ENCODE measurements at places on chromosomes 2 and 18.
A peak's percentile ranks its signal among the peaks of the same experiment; 100 is the strongest.

GRCh38 chr2:85727798-85728197 is 26.0 kb upstream of the ATOH8 start:
- DNase-seq = no peak

DNA sequence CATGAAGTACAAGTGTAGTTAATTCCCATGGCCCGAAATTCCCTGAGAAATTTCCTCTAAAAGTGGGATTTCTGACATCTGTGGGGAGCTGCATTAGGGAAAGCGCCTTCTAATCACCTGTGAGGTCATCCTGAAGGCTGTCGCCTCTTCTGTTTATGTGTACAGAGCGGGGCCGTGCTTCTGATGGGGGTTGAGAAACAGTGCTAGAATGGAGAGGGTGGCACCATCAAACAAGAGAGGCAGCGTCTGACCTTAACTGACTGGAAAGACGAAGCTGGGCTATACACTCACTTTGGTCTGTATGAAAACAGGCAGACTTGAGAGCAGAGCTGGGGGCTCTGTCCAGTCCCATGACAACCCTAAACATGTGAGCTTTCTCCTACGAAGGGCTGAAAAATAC is 44.2 kb upstream of the DNMT3A start:
- DNase-seq = no peak

GRCh38 chr2:64606479-64607363 is 47.0 kb downstream of the SERTAD2 start:
- DNase-seq = peak; percentile 83

GRCh38 chr2:43223521-43224001 is 2.8 kb downstream of the ZFP36L2 start:
- DNase-seq = peak; percentile 65

DNA sequence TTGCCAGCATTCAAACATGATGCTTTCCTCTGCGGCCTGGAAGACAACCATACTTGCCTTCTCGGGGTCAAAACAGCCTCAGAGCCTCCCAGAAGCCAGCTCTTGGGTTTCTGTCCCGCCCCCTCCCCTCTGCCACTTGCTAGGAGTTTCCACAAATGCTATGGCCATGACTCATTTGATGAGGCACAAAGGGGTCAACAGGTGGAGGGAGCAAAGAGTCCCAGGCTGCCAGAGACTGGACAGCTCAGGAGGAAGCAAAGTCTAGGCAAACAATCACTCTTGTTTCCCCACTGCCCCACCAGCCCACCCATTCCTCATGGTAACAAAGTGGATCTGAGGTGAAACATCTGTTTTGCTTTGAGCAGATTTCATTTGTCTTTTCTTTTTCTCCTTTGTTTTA is 551.1 kb downstream of the TNS1 start:
- DNase-seq = no peak

DNA sequence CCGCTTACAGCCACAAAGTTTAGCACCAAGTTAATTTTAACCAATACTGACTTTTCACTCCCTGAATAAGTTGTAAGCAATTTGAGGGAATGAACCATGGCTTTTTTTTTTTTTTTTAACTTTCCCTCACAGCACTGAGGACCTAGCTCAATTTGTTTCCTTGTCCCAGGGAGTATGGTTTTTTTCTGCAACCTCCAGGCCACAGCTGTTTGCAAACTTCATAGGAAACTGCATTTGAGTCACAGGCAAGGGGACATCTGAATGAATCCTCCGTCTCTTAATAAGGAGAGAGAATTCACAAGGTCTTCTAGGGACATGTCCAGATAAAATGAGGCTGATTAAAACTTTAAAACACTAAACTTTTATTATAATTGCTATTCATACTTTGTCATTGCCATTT is 181.5 kb downstream of the GFPT1 start:
- DNase-seq = no peak

- no peak for DNase-seq
These were observed 432.4 kb downstream of the DCDC2C start for GRCh38 chr2:4135765-4136164.

DNA sequence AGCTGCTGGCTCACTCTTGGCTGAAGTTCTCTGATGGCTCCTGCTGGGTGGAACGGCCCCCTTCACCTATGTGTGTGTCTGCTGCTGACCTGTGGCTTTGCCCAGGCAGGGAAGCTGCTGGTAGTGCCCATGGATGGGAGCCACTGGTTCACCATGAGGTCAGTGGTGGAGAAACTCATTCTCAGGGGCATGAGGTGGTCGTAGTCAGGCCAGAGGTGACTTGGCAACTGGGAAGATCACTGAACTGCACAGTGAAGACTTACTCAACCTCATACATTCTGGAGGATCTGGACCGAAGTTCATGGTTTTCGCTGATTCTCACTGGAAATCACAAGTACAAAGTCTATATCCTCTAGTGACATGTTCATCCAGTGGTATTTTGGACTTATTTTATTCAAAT is 13.9 kb upstream of the UGT1A8 start:
- DNase-seq = no peak

DNA sequence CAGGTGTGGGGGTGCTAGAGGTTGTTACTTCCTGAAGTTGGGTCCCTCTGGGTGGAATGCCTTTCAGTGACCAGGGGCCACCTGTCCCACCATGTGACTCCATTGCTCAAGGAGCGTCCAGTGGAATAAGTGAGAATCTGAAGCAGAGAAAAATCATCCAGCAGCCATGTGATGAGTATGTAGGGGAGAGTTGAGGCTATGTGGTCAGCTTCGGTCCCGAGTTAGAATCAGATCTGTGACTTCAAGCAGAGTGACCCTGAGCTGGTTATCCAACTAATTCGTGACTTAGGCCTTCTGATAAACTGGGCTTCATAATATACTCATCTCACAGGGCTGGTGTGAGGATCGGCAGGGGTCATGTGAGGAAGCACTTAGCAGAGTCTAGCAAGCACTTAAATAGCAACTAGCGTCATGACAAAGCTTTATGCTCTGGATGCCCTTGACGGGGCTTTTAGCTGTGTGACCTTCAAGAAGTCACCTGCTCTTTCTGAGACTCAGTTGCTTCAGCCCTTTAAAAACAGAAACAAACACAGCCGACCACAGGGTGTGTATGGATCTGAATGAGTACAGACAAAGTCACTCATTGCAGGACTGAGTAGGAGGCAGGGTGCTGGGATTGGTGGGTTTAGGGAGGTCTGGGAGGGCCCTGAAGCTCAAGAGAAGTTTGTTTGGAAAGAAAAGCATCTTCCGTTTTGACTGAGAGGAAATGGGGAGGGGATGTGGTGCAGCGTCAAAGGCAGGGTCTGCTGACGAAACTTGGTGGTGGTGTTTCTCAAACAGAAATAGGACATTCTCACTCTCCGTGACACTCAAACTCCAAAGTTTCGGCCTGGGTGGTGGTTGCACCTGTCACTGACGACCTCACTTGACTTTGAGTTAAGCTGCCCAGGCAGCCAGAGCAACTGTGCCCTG is 264.0 kb upstream of the CXCR4 start:
- peak; percentile 94 for DNase-seq

- DNase-seq = no peak
These were observed at the start of gene RBM44 for GRCh38 chr2:237798236-237799059. RBM44 (plus strand) TSS chr2:237798779; CDS start chr2:237813610, 14,831 bp downstream.

DNA sequence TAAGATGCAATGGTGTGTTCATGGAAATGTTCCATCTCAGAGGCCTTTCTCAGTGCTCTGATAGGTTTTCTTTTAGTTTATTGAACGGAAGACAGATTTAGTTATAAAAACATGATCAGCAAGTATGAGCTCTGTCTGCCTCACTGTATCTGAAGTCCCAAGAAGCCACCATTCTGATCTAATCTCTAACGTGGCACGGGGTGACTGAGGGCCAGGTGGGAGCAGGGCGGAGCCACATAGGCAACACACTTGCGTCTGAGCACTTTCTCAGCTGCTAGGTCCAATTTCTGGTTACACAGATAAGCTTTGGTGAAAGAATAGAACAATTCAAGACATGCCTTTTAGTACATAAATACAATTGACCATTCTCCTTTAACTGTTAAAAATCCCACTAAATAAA is 60.4 kb downstream of the SNTG2 start:
- DNase-seq = no peak

GRCh38 chr2:200798514-200798913 is 13.2 kb upstream of the BZW1 start:
- DNase-seq = no peak

DNA sequence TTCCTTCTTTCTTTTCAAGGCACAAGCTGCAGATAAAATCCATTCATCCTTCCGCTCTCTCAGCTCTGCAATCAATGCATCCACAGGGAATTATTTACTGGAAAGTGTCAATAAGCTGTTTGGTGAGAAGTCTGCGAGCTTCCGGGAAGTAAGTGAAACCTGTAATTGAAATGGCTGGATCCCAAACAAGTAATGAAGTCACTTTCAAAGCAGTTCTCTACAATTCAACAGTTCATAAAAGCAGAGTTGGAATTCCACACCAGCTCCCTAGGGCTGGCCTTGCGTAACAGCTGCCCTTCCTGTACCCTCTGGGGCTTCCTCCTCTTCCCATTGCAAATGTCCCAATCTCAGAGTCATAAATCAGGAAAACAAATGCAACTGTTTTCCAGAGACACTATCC is 9.6 kb downstream of the SERPINB2 start:
- DNase-seq = no peak

GRCh38 chr2:159438720-159439353 is 152.3 kb upstream of the WDSUB1 start:
- no peak for DNase-seq

DNA sequence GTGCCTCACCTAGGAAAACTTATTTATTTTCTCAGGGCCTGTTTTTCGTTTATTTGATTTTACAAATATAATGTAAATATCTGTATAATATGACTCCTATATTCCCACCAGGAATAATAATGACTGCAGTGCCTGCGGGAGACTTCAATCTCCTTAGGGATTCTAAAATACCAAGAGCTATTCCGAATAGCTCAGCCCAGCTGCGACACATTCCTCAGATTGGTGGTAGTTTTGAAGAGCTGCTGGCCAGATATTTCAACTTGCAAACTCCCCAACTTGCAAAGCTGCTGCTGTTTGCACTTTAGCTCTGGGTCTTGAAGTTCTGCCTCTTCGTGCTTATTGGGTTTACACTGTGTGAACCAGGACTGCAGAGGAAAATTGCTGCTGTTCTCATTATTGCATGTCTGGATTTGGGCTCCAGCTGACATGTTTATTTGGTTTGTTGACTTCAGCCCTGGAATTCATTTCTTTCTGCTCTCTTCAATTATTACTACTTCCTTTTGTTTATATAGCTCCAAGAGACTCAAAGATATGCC is 480.2 kb upstream of the CHST9 start:
- DNase-seq = no peak

GRCh38 chr2:128280901-128281321 is 37.8 kb downstream of the HS6ST1 start:
- DNase-seq = no peak

GRCh38 chr2:235378944-235379343 is 114.9 kb upstream of the AGAP1 start:
- no peak for DNase-seq

GRCh38 chr2:2466534-2466933 is 135.5 kb upstream of the MYT1L start:
- peak; percentile 48 for DNase-seq

DNA sequence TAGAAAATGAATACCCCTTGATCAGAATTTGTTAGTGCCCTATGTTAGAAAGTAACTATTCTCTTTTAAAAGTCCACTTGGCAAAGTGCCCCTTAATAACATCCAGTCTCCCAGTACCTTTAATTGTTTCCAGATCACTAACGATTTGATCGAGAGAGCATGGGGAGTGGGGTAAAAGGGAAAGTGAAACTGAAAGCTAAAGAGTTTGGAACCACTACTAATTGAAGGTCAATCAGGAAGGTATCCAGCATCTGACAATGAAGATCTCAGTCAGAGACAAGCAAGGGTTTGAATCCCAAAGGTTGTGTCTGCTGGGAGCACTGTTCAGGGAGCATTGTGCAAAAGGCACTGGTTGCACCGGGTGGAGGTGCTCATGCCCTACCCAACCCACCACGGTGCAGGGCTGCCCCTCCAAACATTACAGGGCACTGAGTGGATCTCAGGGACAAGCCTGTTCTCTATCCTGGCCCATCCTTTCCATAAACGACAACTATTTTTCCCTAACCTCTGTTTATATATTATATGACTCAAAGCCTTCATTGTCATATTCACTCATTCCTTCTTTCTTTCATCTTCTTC is 14.6 kb upstream of the RIT2 start:
- DNase-seq = peak; percentile 48

DNA sequence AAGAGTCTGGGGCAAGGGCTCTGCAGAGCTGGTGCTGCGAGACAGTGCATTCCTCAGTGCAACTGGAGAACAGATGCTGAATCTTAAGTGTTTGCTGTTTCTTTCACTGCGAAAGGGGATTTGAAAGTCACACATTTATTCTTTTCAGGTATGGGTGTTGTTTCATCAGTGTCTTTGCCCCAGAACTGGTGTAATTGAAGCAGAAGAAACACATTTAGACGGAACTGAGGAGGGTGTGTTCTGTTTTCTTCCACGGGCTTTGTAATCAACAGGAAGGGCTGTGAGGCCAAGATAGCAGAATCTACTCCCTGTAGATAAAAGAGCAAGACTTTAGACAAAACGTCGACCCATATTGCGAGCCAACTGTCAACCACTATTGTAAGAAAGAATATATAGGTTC is 151.9 kb downstream of the EPHA4 start:
- DNase-seq = no peak

GRCh38 chr2:89851583-89851905 is 1160.1 kb downstream of the RPIA start:
- DNase-seq = no peak

DNA sequence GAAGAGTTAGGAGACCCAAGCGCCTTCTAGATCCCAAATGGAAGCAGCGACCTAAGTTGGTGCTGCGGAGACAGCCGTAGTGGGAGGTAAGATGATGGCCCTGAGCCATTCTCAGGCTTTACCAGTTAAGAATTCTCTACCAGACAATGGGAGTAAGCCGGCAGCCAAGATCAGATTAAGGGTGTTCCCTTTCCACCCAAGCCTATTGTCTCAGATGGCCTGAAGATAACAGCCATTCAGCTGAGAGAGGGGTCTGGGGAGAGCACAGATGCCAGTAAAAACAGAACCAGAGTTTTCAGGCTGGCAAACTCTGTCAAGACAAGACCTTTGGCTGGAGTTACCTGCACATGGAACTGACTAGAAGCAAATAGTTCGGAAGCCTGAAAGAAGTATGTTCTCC is 191.7 kb upstream of the HAAO start:
- no peak for DNase-seq

GRCh38 chr18:75204269-75204731 is 4.6 kb downstream of the PTGR3 start:
- DNase-seq = no peak

- DNase-seq = no peak
These were observed 188.3 kb upstream of the RND3 start for GRCh38 chr2:150675807-150676206.

GRCh38 chr18:63979409-63979920 is 9.6 kb downstream of the SERPINB8 start:
- DNase-seq = peak; percentile 75

- no peak for DNase-seq
These were observed 330.0 kb upstream of the CWC22 start for GRCh38 chr2:180337136-180337535.

DNA sequence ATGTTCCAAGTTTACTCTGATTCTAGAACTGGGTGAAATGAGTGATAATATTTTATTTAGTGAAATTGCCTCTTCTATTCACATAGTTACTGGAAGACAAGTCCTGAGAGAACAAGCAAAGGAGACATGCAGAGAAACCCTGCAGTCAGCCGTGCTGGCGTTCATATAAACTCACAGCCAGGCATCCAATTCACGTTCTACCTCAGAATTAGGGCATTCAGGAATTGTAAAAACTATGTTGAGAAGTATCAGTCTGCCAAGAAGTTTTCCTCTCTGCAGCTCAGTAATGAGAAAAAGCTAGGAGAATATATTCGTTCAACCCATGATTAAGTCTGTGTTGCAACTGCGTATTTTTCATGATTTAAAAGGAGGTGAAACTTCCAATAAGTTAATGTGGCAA is 156.2 kb upstream of the DSEL start:
- DNase-seq = no peak
